ENCODE measurements at places on chromosomes 3 and 15.

GRCh38 chr3:31193871-31194270, 299.4 kb upstream of the GADL1 start:
- no peak for DNase-seq

DNA sequence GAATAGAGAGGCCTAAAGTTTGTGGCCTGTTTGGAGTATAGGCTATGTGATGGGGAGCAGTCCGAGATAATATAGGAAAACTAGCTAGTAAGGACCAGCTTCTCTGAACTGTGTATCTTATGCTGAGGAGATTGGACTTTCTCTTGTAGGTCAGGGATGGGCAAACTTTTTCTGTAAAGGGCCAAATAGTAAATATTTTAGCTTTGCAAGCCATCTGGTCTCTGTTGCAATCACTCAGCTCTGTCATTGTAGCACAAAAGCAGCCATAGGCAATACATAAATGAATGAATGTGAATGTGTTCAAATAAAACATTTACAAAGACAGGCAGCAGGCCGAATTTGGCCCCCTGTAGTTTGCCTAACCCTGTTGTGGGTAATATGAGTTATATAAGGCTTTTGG, 24.5 kb downstream of the TMOD3 start:
- DNase-seq, result no peak

- no peak for DNase-seq
Measured at GRCh38 chr3:71001303-71001830, 582.2 kb downstream of the FOXP1 start.

- DNase-seq, result no peak
Measured at GRCh38 chr3:5071061-5071460, 51.0 kb upstream of the ARL8B start.

GRCh38 chr15:82849556-82850512, 40.4 kb downstream of the WHAMM start:
- DNase-seq, result peak; percentile 3

DNA sequence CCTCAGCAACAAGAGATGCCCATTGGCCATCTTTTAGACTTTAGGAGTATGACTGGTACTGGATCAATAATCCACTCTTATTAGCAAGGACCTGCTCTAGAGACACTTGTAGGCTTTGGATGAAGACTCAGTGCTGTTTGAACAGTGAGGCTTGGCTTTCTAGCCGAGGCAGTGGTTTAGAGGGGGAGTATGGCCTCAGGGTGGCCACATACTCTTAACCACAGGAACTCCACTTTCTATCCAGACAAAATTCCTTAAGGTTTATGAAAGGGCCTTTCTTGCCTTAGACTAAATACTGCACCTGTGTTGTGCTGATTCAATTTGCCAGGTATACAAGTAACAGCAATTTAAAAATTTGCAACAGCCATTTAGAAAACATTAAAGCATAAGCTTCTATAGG, 1046.3 kb downstream of the DIPK2A start:
- no peak for DNase-seq

- no peak for DNase-seq
Measured at GRCh38 chr3:114456742-114457141, 162.9 kb downstream of the TIGIT start.

GRCh38 chr15:81093961-81094360, 40.1 kb upstream of the CFAP161 start:
- DNase-seq, result no peak

- no peak for DNase-seq
Measured at GRCh38 chr15:73139041-73139743, 86.9 kb downstream of the NEO1 start.

- no peak for DNase-seq
Measured at GRCh38 chr15:55742498-55742926, 440 bp downstream of the PRTG start.

- DNase-seq, result no peak
Measured at GRCh38 chr3:171056528-171056927, 30.0 kb upstream of the SLC2A2 start.

- DNase-seq, result no peak
Measured at GRCh38 chr15:93848490-93848889, 382.9 kb upstream of the MCTP2 start.

- peak; percentile 9 for DNase-seq
Measured at GRCh38 chr3:109532257-109533216, 195.2 kb upstream of the DPPA4 start.

DNA sequence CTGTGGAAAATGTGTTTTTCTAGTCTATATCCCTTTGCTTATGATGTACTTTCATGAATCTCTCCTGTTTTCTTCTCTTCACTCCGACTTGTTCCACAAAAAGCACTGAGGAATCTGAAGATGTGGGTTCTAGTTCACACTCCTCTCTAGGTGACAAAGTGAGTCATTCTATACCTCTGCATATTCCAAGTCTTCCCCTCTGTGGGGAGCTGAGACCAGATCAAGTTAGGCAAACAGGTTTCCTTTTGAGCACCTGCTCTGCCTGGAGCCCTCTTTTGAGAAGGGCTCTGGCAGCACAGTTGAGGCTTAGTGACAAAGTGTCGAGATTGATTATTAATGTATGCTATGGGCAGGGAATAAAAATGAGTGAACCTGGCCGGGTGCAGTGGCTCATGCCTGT, 82.4 kb upstream of the VGLL4 start:
- DNase-seq, result no peak

GRCh38 chr15:90016721-90017120, 15.6 kb downstream of the ZNF710 start:
- no peak for DNase-seq

DNA sequence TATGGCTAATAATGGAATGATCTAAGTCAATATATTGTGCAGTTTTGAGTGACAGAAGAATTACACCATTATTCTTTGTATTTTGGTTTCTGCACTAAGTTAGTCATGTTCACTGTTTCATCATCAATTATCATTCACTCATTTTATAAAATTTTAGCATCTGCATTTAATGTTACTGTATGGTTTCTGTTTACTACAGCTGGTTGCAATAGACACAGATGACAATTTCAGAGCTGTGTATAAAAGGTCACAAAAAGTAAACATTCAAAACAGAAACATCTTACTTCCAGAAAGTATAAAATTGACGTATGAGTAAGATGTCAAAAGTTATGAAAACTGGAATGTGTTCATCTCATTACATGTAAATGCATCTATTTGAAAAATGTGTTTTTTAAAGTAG, 111.1 kb upstream of the GBE1 start:
- no peak for DNase-seq

- no peak for DNase-seq
Measured at GRCh38 chr3:139529662-139530061, 9.9 kb downstream of the RBP1 start.

DNA sequence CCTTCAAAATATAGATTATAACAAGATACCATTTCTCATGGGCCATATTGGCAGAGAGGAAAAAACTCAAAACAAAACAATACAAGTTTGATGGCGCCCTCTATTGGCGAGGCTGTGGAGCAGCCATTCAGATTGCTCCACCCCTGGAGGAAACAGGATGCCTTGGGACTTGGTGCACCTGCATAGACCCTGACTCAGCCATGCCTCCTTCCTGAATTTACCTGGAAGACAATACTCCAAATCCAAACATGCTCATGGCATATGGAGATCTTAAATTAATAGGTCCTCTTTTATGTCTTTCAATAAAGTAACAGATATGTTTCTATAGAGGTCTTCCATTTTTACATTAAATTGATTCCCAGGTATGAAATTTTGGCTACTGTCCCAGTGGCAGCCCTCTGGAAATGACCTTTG, 90.0 kb downstream of the APBA2 start:
- peak; percentile 57 for DNase-seq

DNA sequence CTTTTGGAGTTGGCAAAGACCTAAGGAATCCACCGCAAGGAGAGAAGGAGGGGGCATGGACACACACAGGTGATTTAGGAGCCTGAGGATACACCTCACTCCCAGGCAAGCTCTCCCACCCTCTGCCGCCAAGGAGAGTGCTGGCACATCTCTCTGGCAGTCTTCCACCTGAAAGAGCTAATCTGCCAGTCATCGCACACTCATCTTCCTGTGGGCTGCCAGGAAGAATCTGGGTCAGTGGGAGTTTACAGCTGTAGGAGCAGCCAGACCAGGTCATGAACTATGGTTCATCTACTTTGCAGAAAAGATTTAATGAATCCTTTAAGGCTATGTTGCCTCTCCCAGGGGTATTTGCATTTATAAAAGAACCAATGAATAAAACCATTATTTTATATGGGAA, 170.6 kb upstream of the TSC22D2 start:
- DNase-seq, result no peak

- no peak for DNase-seq
Measured at GRCh38 chr15:63353887-63354286, 27.8 kb downstream of the CA12 start.

- DNase-seq, result no peak
Measured at GRCh38 chr15:91872356-91873137, 19.0 kb downstream of the SLCO3A1 start.

DNA sequence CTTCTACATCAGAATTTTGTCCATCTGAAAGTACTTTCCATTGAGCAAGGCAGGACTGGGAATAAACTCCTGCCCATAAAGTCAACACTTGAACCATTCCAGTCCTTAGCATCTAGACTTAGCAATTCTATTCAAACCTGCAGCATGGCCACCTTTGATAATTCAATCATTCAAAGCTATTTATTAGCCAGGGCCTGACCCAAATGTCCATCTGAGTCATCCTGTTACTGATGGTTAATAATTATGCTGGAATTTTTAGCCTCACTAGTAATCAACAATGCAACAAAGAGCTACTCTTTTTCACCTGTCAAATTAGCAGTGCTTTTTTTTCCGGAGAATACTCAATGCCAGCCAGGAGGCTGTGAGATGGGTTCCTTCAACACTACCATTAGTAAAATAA, 72.7 kb upstream of the SNRK start:
- no peak for DNase-seq

DNA sequence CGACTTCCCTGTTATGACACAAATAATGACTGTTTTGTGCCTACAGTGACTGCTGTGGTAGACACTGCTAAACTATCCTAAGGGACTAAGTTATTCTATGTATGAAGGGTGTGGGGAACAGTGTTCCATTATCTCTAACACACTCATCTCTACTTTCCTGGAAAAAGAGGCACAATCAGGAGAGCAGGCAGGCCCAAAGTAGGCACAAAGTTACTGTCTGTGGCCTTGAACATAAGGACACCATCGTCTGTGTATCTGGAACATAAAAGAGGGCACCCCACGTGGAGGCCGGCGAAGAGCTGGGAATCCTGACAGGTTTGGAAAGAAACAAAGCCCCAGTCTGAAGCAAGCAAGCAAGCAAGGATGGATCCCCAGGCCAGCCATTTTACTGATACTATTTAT, 1.5 kb downstream of the ABCC5 start:
- no peak for DNase-seq

DNA sequence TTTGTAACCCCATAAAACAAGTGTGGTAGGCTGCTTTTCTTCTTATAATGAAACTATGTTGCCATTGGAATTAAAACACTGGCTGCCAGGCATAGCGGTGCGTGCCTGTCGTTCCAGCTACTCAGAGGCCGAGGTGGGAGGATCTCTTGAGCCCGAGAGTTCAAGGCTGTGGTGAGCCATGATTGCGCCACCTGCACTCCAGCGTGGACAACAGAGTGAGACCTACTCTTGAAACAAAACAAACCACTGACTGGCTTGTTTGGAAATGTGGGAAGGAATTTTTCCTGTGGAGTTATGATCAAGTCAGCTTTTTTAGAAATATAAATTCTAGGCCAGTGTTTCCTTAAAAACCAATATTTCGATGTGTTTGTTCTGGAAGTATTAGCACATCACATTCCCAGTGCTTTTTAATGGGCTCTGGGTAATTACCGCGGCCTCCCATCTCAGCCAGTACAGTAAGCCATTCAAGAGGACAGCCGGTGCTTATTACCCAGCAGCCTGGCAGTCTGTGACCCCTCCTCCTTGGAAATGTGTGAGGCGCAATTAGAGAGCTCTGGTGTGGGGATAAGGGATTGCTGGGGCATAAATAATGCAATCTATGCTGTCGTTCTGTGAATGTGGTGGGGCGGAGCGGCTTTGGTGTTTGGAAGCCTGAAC, 58.3 kb upstream of the TRAK1 start:
- no peak for DNase-seq

DNA sequence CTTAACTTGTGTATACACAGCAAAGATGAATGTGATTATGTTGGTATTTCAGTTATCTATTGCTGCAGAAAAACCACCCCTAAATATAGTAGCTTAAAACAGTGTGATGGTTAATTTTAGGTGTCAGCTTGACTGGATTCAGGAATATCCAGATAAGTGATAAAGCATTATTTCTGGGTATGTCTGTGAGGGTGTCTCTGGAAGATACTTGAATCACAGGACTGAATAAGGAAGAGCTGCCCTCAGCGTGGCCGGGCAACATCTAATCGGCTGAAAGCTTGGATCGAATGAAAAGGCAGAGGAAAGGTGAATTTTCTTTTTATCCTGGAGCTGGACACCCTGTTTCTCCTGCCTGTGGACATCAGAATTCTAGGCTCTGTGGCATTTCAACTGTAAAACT, 132.0 kb upstream of the SYNPR start:
- DNase-seq, result no peak

DNA sequence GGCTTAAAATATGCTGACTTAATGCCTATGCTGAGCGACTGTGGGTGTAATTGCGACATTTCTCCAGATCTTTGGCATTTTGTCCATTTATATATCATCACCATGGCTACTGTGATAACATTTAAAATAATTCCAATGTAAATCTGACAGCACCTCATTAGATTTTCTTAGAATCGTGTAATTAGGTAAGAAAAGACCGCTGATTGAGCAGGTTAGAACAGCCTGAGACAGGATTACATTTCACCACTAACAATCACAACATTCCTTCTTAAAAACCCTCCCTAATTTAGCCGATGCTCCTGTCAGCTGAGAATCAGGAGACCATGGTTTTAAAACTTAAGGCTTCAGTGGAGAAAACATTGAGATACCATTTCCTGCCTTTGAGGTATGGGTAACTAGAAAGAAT, 455.3 kb upstream of the PDZRN3 start:
- no peak for DNase-seq

- DNase-seq, result peak; percentile 22
Measured at GRCh38 chr3:139111392-139112229, 66.9 kb upstream of the PRR23C start.

- no peak for DNase-seq
Measured at GRCh38 chr3:101131767-101132166, 138.5 kb upstream of the ABI3BP start.

DNA sequence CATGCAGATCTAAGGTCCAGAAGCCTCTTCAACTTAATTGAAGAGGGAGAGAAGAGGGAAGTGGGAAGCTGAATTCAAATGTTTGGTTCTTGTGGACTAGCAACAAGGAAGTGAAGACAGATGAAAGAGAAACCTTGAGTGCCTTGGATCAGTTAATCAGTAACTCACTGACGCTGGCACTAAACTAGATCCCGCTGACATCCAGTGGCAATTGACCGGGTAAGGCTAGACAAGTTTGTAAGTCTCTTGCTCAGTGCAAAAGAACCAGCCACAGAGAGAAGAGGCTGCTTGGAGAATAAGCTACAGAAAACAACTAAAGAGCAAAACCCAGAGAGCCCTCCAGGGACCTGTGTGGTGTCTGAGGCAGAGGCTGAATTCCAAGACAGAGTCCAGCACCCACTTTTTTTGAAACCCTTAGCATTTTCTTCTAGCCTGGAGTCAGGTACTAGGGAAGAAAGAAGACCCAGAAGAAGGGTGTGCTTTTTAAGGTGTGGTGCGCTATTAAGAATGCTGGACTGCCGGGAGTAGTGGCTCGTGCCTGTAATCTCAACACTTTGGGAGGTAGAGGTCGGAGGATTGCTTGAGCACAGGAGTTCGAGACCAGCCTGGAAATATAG, 6.9 kb downstream of the PLCH1 start:
- no peak for DNase-seq

- no peak for DNase-seq
Measured at GRCh38 chr15:62877276-62877857, 165.2 kb upstream of the TPM1 start.

- no peak for DNase-seq
Measured at GRCh38 chr15:66822576-66822975, 120.5 kb downstream of the SMAD6 start.

GRCh38 chr15:70280781-70281180, 183.1 kb upstream of the TLE3 start:
- DNase-seq, result no peak

Data from activated gamma-delta T cell treated with anti-CD3 and anti-CD28 coated beads, Interleukin-2, amount 50 U/mL, for 16 hours (primary cell).